ENCODE measurements at places on chromosomes 2 and 18. TPM values are rescaled to one million over a fixed set of nuclear protein-coding genes. Genes with fewer than 3 reads are reported as not detected.
A peak's percentile ranks its signal among the peaks of the same experiment; 100 is the strongest.

GRCh38 chr2:70043252-70043875 is 43.9 kb upstream of the PCBP1 start:
- peaks cover 19% of the 10 kb centered on the region for H3K4me1 ChIP-seq
- no peak overlapping the region for H3K4me3 ChIP-seq
- H3K27ac ChIP-seq = no peak overlapping the region

Gene SH2D6
- polyA plus RNA-seq = not detected

DNA sequence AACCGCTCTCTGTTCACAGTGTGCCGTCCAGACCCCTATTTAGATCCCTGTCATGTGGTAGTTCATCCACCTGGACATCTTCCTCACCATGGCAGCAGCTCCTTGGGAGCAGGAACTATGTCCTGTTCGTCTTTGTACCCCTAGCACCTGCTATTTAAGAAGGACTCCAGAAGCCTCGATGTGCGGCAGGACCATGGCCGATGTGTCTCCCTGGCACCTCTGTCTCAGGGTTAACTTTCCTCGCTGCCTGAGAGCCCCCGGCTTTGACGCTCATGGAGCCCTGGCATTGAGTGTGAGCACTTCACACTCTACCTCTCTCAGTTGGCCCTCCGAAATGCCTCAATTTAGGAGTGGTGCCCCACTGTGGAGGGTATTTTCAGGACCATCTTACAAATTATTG is 152.0 kb downstream of the FAM210A start:
- no peak overlapping the region for H3K27ac ChIP-seq
- no peaks in the 10 kb centered on the region for H3K36me3 ChIP-seq
- DNase-seq = no peak
- H3K4me3 ChIP-seq = no peak overlapping the region
- peaks cover 12% of the 10 kb centered on the region for H3K4me1 ChIP-seq

GRCh38 chr2:235693279-235693678 is 199.4 kb downstream of the AGAP1 start:
- H3K36me3 ChIP-seq = no peaks in the 10 kb centered on the region
- H3K4me3 ChIP-seq = no peak overlapping the region
- no peaks in the 10 kb centered on the region for H3K27me3 ChIP-seq
- no peaks in the 10 kb centered on the region for H3K4me1 ChIP-seq

GRCh38 chr18:6672821-6673308 is 56.7 kb upstream of the ARHGAP28 start:
- no peak overlapping the region for H3K27ac ChIP-seq
- no peak for DNase-seq
- no peaks in the 10 kb centered on the region for H3K27me3 ChIP-seq
- H3K36me3 ChIP-seq = no peaks in the 10 kb centered on the region
- H3K4me3 ChIP-seq = no peak overlapping the region

GRCh38 chr18:13726972-13727331 is 479 bp downstream of the RNMT start:
- H3K4me3 ChIP-seq = peak overlapping the region; percentile 95
- peak overlapping the region; percentile 95 for H3K27ac ChIP-seq
- peak; percentile 28 for DNase-seq

Gene STEAP3
- polyA plus RNA-seq = 0.41 TPM

DNA sequence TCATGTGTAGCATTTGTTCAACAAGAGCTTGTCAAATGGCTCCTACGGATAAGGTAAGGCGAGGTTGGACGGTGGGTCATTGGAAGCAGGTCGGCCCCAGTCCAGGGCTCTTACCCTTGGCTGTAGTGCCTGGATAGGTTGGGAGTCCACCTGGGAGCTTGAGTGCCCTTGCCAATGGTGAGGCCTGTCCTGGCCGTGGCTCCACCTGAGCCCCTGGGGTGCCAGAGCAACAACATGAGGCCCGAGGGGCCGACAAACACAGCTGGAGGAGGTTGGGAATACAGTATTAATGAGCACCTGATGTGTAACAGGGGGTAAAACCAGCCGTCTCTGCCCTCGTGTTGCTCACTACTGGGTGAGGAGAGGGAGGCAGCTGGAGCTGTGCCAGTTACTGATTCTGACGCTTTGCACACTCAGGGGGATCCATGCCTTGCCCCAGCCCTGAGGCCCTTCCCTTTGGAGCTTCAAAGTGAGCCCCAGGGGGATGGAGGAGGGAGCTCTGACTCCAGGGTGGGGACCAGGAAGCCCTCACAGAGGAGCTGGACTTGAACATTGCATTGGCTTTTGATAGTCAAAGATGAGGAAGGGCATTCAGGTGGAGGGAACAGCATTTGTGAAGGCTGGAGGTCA is 87.2 kb downstream of the RHOB start:
- no peak overlapping the region for H3K27ac ChIP-seq
- no peaks in the 10 kb centered on the region for H3K36me3 ChIP-seq
- H3K4me3 ChIP-seq = no peak overlapping the region
- no peaks in the 10 kb centered on the region for H3K27me3 ChIP-seq

DNA sequence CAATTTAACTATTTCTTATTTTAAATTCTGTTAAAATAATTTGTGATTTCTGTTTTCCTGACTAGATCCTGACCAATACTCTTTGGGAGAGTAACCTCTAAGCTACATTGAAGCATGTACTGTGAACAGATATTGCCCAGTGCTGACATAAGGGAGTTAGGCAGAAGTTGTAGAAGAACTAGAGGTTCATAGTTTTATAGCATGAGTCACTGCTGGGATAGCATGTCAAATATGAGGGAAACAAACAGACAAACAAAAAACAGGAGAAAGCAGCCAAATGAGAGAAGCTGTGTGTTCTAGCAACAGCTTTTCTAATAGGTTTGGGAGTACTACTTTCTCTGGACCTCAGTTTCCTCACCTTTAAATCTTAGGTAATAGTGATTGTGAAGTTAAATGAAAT is 72.4 kb downstream of the CERS6 start:
- H3K27me3 ChIP-seq = no peaks in the 10 kb centered on the region
- peaks cover 5% of the 10 kb centered on the region for H3K4me1 ChIP-seq
- no peak overlapping the region for H3K4me3 ChIP-seq
- no peak for DNase-seq

GRCh38 chr2:173545364-173545763 is 190.7 kb downstream of the CDCA7 start:
- DNase-seq = no peak
- no peaks in the 10 kb centered on the region for H3K27me3 ChIP-seq
- no peak overlapping the region for H3K4me3 ChIP-seq

DNA sequence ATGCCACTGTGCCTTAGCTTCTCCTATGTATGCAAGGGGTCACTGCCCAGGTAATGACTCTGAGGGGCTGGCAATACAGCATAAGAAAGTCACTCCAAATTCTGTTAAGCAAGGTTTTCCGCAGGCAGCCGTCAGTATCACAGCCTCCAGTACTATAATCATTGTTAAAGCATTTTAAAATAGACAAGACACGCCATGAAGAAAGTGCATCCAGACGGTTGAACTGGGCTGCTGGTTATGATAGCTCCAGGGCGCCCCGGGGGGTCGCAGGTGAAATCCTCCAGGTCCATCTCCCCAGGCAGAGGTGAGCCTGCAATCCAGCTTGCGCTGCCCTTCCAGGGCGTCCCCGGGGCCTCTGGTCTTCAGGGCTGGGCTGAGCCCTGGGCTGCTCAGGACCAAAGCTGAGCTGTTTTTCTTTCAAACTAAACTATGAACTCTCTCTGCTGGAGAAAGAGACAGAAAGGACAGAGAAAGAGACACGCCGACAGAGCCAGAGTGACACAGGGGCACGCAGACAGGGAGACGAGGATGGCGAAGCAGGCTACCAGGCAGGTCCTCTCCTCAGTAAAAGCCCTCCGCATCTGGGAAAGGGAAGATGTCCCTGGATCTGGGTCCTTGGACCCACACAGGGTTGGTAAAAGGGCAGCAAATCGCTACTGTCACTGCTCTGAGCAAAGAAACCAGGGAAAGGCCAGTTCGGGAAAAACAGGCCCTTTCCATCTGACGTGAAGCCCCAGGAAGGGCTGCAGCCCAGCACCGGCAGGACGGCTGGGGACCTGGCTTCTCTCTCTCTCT is 2.1 kb upstream of the TWIST2 start:
- no peaks in the 10 kb centered on the region for H3K36me3 ChIP-seq
- no peak overlapping the region for H3K4me3 ChIP-seq
- DNase-seq = no peak
- H3K27ac ChIP-seq = no peak overlapping the region

Gene C2orf72
- not detected for polyA plus RNA-seq

- DNase-seq = no peak
- no peaks in the 10 kb centered on the region for H3K36me3 ChIP-seq
- H3K27me3 ChIP-seq = no peaks in the 10 kb centered on the region
- no peak overlapping the region for H3K27ac ChIP-seq
- no peak overlapping the region for H3K4me3 ChIP-seq
Observed at GRCh38 chr18:55737781-55738468, 149.9 kb upstream of the TCF4 start.

Gene CRYGD
- not detected for polyA plus RNA-seq

Gene DNAJC5G
- not detected for polyA plus RNA-seq

DNA sequence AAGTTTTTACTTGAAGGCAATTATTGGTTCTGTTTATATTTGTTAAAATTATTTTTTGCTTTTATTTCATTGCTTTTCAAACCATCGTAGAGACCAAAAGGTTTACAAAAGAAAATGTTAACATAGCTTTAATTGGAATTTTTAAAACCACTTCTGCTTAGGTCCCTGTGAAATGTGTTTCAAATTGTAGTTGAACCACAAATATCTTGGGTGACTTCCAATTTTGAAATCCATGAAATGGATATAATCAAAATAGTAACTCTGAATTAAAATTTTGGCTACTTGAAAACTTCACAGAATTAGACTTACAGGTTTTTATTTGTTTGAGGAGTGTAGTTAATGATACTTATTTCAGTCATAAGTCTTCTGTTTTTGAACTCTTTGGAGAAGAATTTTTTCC is 3.1 kb upstream of the SPAG16 start:
- H3K27ac ChIP-seq = no peak overlapping the region
- no peaks in the 10 kb centered on the region for H3K36me3 ChIP-seq
- no peak for DNase-seq
- H3K4me3 ChIP-seq = no peak overlapping the region
- peaks cover 14% of the 10 kb centered on the region for H3K4me1 ChIP-seq
- H3K27me3 ChIP-seq = no peaks in the 10 kb centered on the region

Gene SCN7A
- not detected for polyA plus RNA-seq

DNA sequence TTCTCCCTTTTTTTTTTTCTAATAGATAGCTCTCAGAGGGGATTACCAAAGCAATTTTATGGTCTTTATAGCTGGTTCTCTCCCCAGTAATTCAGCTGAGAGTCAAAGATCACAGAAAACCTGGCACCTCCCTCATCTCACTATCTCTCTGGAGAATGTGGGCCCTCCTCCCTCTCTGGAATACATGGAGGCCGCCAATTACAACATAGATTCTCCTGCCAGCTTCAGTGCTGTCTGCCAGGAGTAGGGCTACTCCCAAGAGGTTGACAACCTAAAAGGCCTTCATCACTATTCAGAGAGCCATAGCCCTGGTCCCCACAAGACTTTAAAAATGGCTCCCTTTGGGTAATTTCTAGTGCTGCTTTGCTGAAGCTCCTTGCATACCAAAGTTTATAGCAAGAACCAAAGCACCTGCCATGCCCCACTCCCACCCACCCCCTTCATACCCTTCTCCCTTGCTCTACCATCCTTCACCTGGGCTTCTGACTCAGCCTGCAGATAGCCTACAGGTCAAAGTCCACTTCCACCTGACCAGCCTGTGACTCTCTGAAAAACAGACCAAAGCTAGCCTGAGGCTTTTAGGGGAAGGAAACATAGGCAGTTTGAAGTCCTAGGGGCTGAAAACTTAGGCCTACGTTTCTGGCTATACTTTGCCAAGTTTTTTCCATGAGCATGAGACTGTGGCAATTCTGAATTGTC is 472.3 kb downstream of the TNS1 start:
- DNase-seq = no peak
- H3K4me3 ChIP-seq = no peak overlapping the region
- H3K27ac ChIP-seq = no peak overlapping the region
- no peaks in the 10 kb centered on the region for H3K27me3 ChIP-seq
- H3K4me1 ChIP-seq = no peaks in the 10 kb centered on the region

Gene CACNB4
- not detected for polyA plus RNA-seq

- peaks cover 4% of the 10 kb centered on the region for H3K4me1 ChIP-seq
- H3K27me3 ChIP-seq = no peaks in the 10 kb centered on the region
- DNase-seq = no peak
- H3K4me3 ChIP-seq = no peak overlapping the region
- no peak overlapping the region for H3K27ac ChIP-seq
Observed at GRCh38 chr18:80133124-80133523, 24.1 kb downstream of the ADNP2 start.

Gene AQP4
- not detected for polyA plus RNA-seq

DNA sequence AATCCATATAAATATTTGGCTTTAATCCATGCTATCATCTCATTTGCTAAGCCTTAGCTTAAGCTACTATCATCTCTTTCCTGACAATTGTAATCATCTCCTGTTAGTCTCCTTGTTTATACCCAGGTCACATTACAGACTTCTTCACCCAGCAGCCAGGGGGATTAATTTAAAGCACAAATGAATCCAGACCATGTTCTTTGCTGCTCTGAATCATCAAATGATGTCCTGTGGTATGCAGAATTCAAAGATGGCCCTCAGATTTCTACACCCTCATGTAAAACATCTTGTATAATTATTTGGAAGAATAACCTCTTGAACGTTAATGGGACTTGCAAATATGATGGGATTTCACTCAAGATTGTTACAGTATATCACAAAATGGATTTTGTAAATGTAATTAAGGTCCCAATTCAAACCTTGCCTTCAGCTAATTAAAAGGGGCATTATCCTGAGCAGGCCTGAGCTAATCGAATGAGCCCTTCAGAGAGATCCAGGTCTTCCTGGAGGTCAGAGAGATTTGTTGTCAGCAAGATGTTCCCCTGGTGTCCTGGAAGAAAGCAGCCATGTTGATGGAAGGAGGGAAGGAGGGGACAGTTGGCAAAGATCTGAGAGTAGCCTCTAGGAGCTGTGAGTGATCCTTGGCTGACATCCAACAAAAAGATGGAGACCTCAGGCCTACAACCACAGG is 241.1 kb upstream of the MMADHC start:
- H3K4me3 ChIP-seq = no peak overlapping the region
- DNase-seq = no peak
- H3K27me3 ChIP-seq = no peaks in the 10 kb centered on the region
- H3K36me3 ChIP-seq = no peaks in the 10 kb centered on the region

- H3K4me1 ChIP-seq = peaks cover 10% of the 10 kb centered on the region
- H3K4me3 ChIP-seq = no peak overlapping the region
- no peaks in the 10 kb centered on the region for H3K36me3 ChIP-seq
- DNase-seq = peak; percentile 10
Observed at GRCh38 chr18:47953471-47953931, 23.0 kb upstream of the SMAD2 start.

DNA sequence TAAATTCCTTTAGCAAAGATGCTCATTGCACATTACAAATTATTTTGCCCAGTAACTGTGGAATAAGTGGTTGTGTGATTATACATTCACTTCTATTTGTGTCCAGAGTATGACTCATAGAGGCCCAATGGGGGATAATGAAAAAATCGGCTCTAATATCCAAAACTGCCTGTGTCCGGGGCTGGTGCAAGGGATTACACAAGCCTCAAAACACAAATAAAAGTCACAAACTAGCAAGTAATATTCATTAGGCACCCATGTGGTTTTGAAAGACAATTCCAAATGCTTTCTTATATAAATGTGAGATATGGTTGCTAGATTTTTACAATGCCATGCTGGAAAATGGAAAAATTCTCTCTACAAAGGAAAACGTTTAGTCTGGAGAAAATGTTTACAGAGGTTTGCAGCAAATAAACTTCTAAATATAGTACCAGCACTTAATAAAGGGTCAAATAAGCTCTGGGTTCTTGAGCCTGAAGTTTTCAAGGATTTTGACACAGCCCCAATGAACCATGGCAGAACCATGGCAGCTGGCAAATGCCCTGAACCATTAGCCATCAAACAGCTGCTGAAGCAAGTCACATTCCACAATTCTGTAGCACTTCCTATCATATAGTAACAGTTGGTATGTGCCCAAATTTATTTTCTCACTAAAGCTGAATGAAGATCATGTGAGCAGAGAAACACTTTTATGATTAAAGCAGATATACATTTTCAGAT is 40.5 kb downstream of the IRS1 start:
- DNase-seq = no peak
- H3K4me1 ChIP-seq = no peaks in the 10 kb centered on the region
- H3K36me3 ChIP-seq = no peaks in the 10 kb centered on the region
- H3K4me3 ChIP-seq = no peak overlapping the region

Gene ANKRD23
- 0.47 TPM for polyA plus RNA-seq

All from CD8-positive, alpha-beta memory T cell (primary cell).